Astrocyte (in vitro differentiated cells and primary cell): ENCODE measurements at places on chromosomes 5 and 9. TPM values are rescaled to one million over a fixed set of nuclear protein-coding genes. Genes with fewer than 3 reads are reported as not detected.

DNA sequence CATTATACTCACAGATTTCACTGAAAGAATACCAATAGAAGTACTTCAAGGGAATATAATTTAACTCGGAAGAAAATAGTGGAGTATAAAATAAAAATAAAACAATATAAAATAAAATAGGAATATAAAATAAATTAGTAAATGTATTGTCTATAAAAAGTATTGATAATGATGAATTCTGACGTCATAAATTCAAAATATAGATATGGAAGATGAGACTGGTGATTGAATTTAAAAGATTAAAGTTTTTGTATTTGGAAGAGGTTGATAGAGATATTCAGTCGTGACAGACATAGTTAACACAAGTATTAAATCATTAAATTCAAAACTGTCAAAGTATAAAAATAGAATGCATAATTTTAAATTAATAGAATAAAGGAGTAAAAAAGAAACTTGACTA is 964.9 kb upstream of the C9orf72 start:
- DNase-seq, result no peak

- no peak for DNase-seq
Observed at GRCh38 chr9:94167376-94167890, 83.2 kb downstream of the PTPDC1 start.

GRCh38 chr5:132473019-132473531 is 17.5 kb downstream of the IRF1 start:
- no peak for DNase-seq

- no peak for DNase-seq
Observed at GRCh38 chr5:136141561-136141960, 8.9 kb downstream of the SMAD5 start.

GRCh38 chr9:3290231-3290840 is 235.5 kb downstream of the RFX3 start:
- DNase-seq, result no peak

GRCh38 chr9:38720083-38720745 is at the start of gene FAM240B:
FAM240B (minus strand) TSS chr9:38720133; CDS start chr9:38703999, 16,134 bp downstream.
- DNase-seq, result no peak

GRCh38 chr9:134617836-134618162 is 23.8 kb upstream of the COL5A1 start:
- DNase-seq, result no peak

DNA sequence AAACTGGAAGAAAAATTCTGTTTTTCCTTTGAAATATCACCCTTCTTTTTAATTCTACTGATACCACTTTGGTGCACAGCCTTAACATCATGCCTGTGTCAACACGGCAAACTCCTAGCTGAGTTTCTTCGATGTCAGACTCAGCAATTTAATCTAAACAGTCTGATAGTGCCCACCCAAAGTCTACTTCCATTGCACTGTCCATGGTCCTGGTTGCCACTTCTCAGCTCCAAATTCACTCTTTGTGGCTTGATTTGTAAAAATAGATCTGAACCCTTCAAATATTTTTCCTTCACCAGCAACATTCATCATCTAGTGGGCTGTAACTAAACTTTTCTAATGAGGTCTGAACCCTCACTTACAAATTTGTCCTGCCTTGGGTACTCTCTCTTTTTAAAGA is 107.8 kb downstream of the NUDT12 start:
- no peak for DNase-seq

DNA sequence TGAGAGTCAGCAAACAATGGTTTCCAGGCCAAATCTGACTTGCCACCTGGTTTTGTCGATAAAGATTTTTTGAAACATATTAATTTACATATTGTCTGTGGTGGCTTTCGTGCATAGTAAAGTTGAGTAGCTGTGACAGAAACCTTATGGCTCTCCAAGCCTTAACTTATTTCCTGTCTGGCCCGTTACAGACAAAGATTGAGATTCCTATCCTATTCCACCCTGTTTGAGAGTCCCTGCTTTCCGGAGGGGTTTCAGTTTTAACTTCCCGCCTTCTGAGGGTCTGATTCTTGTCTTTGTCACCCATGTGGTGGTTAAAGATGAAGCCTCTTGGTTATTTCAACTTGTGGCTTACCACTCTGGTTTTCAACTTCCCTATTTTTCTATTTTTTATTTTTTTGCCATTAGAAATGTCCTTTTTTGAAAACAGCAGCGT is 11.4 kb downstream of the OTULIN start:
- DNase-seq, result no peak

GRCh38 chr5:76537073-76537543 is 86.1 kb downstream of the F2RL2 start:
- peak; percentile 41 for DNase-seq

GRCh38 chr9:127177665-127178265 is 55.3 kb upstream of the ANGPTL2 start:
- DNase-seq, result no peak

- no peak for DNase-seq
Observed at GRCh38 chr5:1336749-1337488, 8.0 kb downstream of the CLPTM1L start.

DNA sequence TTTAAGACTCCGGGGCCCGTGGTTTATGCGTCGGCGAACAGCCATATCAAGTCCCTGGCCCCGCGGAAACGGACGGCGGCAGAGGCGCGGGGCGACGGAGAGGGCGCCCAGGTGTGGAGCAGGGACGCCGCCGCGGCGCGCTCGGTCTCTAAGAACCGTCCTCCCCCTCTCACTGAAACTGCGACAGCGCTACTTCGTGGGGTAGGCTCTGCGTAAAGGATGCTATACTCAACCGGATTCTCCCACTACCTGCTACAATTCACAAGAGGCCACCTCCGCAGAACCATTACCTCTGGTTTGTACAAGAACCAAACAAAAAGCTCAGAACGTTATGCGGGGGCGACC is 404 bp downstream of the MRNIP start:
- peak; percentile 9 for DNase-seq

DNA sequence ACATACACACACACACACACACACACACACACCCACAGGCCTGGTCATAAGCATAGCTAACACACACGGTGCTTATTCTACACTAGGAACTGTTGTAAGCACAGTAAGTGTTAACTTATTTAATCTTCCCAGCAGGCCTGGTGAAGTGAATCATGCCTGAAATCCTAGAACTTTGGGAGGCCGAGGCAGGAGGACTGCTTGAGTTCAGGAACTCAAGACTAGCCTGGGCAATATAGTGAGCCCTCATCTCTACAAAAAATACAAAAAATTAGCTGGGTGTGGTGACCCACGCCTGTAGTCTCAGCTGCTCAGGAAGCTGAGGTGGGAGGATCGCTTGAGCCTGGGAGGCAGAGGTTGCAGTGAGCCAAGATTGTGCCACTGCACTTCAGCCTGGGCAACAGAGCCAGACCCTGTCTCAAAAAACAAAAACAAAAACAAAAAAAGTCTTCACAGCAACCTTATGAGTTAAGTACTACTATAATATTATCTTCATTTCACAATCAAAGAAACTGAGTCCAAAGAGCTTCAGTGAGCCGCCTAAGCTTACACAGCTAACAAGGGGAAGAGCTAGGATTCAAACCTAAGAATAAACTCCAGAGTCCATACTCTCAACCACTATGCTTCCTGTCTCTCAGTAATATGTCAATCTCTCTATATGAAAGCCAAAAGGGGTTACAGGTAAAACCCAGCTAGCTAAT is 2.3 kb downstream of the MEGF9 start:
- no peak for DNase-seq

FOXD4L5 gene
- total RNA-seq, result 0.11 TPM in 1 of 2 replicates, not detected in the other

FANCG gene
- total RNA-seq, result 11.0 and 14.1 TPM in 2 replicates

MEGF10 gene
- total RNA-seq, result 15.8 and 19.5 TPM in 2 replicates

CARTPT gene
- not detected in 2 replicates for total RNA-seq

PTPA gene
- total RNA-seq, result 122 and 134 TPM in 2 replicates

IL33 gene
- total RNA-seq, result not detected in 2 replicates

FOXD4L3 gene
- total RNA-seq, result not detected in 2 replicates
